ENCODE measurements at places on chromosomes 3 and 15.

DNA sequence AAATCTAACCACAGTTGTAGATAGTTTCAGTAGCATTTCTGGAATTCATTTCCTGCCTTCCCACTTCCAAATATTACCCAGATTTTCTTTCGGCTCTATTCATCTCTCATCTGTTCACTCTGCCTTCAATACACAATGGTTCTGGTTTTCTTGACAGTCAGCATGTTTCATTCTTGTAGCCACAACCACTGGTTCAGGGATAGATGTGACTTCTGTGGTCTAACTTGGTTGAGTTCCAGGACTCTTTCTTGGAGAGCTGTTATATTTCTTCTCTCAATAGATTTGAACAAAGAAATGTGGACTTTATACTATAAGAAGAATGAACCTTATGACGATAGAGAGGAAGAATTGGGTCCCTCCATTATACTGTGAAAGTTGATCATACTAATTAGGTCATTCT is 228.8 kb downstream of the NSUN3 start:
- DNase-seq, result no peak

- no peak for DNase-seq
Observed at GRCh38 chr3:168251371-168251770, 155.6 kb upstream of the GOLIM4 start.

DNA sequence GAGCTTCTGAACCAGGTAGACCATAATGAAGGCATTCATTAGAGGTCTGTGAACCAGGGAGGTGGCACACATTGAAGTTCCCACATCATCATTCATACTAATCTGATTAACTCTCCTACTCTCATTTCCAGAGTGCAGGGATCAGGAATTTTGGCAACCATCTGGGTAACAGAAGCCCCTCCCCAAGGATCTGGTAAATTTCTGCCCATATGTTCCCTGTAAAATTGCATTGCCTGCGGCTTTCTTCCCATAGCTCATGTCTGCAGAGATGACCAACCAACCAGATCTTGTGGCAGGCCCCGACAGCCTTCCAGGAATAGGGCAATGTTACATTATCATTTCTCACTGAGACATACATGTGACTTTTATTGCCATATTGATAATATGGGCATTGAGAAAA is 111.4 kb upstream of the CHL1 start:
- no peak for DNase-seq

DNA sequence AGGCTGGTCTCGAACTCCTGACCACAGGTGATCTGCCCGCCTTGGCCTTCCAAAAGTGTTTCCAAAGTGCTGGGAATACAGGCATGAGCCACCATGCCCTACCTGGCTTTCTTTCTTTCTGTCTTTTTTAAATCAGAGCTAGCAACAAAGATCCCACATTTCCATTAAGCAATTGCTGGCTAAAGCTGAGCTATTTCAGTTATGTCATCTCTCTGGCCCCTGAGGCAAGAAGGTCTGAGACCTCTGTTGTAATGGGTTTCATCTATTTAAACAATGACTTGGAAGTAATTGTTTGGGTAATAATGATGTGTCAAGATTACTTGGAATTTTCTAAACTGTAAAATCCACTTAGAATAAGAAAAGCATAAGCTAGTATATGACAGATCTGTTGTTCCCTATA is 30.2 kb upstream of the CRBN start:
- DNase-seq, result no peak

GRCh38 chr15:60407415-60407805 is 9.6 kb upstream of the ANXA2 start:
- no peak for DNase-seq

- DNase-seq, result no peak
Observed at GRCh38 chr3:129732200-129732876, 125.9 kb upstream of the PLXND1 start.

DNA sequence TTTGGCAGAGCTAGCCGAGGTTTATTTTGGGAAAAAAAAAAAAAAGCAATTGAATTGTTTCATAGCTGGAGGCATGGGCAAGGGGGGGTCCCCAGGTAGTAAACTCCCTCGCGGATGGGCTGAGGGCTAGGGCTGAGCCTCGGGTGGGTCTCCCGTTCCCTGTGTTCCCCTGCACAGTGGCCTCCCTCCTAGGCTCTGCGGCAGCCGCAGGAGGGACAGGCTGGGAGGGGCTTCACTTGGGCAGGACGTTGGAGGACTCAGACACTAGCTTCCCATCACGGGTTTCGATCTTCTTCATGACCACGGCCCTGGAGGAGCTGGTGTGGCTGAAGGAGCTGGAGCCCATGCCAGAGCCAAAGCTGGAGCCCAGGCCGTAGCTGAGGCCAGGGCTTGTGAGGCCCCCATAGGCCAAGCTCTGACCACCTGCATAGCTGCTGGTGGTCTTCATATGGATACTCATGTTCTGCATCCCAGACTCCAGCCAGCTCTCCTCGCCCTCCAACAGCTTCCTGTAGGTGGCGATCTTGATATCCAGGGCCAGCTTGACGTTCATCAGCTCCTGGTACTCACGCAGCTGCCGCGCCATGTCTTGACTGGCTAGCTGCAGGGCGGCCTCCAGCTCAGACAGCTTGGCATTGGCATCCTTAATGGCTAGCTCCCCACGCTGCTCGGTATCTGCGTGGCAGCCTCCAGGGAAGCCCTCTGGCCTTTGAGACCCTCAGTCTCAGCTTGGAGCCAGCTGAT is 64.0 kb upstream of the CDAN1 start:
- no peak for DNase-seq

DNA sequence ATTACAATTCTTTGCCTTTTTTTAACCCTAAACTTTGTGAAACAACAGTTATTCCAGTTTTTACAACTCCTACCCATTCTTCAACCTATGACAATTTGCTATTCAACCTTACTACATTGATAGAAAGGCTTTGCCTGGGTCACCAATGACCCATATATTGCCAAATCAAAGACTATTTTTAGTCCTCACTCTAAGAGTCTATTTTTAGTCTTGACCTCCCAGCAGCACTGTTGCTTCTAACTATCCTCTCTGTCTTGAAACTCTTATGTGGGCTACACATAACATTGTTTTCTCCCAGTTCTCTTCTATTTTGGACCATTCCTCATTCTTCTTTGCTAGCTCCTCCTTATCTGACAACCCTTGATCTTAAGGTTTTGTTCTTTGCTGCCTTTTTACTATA is 71.4 kb downstream of the C3orf80 start:
- DNase-seq, result no peak

DNA sequence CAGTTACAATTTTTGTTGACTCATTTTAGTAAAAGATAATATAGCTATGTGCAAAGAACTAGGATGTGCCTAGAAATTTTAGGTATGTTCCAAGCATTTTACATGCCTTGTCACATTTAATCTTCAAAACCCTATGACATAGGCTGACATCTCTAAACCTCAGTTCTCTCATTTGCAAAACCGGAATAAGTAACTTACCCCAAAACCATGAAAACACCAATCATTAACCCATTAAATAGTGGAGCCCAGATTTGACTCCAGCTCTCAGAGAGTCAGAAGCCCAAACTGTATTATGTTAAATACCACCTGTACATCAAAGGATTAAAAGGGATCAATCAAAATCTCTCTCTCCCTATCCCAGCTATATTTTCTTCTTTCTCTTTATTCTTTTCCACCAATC is 36.6 kb downstream of the GSK3B start:
- no peak for DNase-seq

- no peak for DNase-seq
Observed at GRCh38 chr15:76335307-76336253, 993 bp upstream of the ISL2 start.

GRCh38 chr3:168331756-168332155 is 236.0 kb upstream of the GOLIM4 start:
- DNase-seq, result no peak

DNA sequence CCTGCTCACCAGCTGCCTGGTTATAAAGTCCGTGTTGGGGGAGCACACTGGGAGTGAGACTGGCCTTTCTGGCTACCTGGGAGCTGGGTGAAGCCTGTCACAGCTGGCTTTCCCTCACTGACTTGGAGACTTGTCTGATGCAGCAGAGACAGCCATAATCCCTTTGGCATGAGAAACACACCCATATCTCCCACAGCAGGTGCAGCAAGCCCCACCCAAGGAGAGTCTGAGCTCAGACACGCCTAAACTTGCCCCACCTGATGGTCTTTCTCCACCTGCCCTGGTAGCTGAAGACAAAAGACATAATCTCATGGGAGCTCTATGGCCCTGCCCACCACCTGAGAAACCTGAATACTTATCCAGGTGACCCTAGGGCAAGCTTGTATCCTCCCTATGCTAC is 54.8 kb downstream of the NMD3 start:
- DNase-seq, result no peak

- no peak for DNase-seq
Observed at GRCh38 chr15:40340740-40341400, at the start of gene CCDC9B. Gene CCDC9B, minus strand, starts transcription at chr15:40340939. Its CDS starts 120 bp downstream, at chr15:40340819.

GRCh38 chr15:63370764-63371163 is 10.9 kb downstream of the CA12 start:
- no peak for DNase-seq

- DNase-seq, result no peak
Observed at GRCh38 chr3:157533298-157534070, 30.3 kb upstream of the VEPH1 start.

DNA sequence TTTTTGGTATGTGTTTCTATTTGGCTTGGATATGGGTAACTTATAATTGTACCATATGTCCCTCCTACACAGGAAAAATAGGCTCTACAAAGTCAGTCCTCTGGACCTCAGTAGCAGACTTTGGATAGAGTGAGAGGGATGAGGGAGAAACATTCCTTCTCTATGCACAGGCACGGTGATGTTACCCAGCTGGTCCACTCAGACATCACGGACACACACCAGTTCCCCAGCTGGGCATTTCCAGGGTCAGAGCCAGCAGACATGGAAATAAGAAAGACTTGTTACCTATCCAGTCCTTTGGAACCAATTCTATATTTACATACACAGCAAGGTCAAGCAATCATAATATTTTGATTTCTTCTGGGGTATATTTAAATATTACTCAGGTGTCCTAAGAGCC is 433.1 kb upstream of the KCNMB2 start:
- no peak for DNase-seq

DNA sequence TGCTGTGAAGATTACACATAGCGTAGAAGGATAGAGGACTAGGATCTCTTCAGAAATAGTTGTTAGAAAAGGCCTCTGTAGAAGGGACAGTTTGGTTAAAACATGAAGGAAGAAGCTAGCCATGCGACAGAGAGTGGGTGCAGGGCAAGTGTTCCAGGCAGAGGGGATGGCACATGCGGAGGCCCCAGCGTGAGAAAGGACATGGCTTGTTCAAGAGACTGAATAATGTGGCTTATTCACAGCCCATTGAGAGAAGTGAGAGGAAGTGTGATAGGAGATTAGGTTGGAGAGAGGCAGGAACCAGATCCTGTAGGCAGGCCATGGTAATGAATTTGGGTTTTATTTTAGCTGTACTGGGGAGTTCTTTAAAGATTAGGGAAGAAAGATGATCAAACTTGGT is 56.4 kb downstream of the NEO1 start:
- no peak for DNase-seq

- no peak for DNase-seq
Observed at GRCh38 chr3:139463466-139463865, 12.8 kb downstream of the RBP2 start.

GRCh38 chr15:76196269-76197231 is 114.7 kb downstream of the ETFA start:
- no peak for DNase-seq

- DNase-seq, result no peak
Observed at GRCh38 chr15:38650384-38650783, 85.8 kb upstream of the RASGRP1 start.

DNA sequence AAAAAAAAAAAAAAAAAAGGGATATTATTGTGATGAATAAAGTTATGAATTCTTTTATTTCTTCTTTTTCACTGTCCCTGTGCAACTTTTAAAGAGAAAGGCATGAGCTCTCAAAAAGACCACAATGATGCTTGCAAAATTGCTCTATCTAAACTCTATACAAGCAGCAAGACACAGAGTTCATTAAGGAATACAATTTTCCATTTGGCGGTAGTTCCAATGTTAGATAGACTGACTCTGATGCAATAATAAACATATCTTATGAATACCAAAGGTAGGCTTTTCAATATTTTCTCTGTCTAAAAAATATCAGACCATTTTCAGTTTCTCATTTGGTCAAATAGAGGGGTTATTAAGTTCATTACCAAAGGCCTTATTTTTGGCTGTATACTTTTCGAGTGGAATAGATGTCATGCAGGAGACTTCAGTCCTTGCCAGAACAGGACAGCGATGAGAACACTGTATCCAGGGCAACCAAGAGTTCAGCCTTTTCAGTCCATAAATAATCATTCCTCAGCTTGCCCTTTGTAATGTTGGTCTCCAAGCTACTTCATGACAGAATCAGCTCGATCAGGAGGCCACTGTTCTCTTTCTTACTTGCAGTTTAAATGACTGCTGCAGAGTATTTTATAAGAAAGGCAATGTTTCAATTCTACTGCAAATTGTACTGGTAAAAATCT is 162.9 kb upstream of the FAM3D start:
- DNase-seq, result no peak

DNA sequence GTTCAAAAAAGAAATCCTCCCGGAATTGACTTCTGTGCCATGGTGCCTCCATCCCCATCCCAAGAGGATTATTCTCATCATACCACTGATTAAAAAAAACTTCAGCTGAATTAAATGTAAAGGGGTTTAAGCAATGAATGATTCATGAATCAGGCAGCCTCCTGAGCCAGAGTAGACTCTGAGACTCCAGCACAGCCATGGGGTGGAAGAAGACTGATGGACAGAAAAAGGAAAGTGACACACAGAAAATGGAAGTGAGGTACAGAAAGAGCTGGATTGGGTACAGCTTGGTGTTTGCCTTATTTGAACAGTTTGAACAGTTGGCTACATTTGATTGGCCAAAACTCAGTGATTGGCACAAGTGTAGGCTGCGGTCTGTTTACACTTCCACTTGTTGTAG is 224.8 kb upstream of the ATP10A start:
- no peak for DNase-seq

DNA sequence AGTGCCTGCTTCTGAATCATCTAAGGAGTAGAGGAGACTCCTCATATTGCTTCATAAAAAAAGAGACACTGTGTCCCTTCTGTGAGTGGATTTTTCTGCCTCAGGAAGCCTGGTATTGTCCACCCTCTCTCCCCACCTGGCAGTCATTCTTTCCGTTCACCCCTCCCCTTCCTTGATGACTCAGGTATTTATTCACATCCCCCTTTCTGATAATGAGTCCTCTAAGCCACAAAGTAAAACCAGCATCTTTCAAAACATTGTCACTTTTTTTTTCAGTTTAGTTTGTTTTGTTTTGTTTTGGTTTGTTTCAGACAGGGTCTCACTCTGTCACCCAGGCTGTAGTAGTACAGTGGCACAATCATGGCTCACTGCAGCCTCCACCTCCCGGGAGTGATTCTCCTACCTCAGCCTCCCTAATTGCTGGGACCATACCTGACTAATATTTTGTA is 65.2 kb upstream of the UBE2E1 start:
- DNase-seq, result no peak

DNA sequence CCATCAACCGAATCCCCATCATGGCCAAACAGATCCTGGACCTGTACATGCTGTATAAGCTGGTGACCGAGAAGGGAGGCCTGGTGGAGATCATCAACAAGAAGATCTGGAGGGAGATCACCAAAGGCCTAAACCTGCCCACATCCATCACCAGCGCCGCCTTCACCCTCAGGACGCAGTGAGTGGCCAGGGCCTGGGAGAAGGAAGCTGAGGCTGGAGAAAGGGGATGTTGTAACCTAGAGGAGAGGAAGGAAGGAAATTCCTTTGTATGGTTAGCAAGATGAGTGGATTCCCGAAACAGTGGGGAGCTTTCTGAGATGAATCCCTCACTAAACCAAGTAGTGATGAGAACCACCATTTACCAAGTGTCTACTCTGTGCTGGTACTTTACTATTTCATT is 25.8 kb upstream of the CLK3 start:
- no peak for DNase-seq

- no peak for DNase-seq
Observed at GRCh38 chr15:25184356-25185155, 229.8 kb downstream of the SNRPN start.

All from activated CD8-positive, alpha-beta memory T cell treated with anti-CD3 and anti-CD28 coated beads for 4 hours (primary cell).